CD4-positive, CD25-positive, alpha-beta regulatory T cell (primary cell): ENCODE measurements at places on chromosomes 6 and 20.

DNA sequence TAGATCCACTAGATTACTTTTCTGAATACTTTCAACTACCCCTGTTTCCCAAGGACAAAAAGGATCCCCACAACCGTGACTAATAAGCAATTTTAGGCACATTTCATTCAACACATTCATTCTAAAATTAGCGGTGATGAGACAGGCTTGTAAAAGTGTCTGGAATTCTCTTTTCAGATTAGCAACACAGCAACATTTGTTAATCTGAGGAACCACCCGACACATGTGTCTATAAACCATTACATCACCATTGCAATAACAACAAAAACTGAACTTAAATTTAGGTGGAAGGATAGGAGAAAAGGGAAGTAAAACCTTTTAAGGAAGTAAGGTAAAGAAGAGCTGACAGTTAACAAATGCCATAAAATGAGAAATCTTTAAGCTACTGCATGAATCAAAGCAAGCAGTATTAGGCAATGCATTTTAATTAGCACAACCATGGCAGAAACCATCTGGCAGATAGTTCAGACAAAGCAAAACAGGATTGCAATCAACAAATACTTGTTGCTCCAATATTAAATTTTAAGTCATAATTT lies 49.1 kb downstream of the MAP3K7 start:
- DNase-seq: no peak

DNA sequence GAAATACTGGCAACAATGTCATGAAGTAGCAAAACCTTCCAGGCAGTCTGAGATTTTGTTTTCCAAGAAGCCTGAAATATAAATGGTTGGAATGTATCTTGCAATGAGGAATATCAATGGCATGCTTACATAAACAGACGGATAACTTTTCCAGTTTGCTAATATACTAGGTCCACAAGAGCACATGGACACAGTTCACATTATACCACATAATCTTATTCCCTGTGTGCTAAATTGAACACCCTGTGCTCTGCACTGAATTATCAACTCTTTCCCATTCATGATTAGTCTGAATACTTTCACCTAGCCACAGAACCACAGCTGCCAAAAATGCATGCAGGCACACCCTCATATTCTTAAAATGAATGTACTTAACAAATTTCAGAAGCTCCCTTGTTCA lies 274.3 kb downstream of the COL12A1 start:
- no peak for DNase-seq

DNA sequence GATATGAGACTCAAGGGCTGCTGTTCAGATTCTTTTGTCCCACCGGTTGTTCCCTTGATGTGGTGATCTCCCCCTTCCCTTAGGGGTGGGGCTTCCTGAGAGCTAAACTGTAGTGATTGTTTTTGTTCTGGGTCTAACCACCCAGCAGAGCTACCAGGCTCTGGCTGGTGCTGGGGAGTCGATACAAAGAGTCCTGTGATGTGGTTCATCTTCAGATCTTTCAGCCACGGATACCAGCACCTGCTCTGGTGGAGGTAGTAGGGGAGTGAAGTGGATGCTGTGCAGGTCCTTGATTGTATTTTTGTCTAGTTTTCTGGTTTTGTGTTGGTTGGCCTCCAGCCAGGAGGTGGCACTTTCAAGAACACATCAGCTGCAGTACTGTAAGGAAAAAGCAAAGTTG lies 801.6 kb downstream of the EPHA7 start:
- DNase-seq: no peak

DNA sequence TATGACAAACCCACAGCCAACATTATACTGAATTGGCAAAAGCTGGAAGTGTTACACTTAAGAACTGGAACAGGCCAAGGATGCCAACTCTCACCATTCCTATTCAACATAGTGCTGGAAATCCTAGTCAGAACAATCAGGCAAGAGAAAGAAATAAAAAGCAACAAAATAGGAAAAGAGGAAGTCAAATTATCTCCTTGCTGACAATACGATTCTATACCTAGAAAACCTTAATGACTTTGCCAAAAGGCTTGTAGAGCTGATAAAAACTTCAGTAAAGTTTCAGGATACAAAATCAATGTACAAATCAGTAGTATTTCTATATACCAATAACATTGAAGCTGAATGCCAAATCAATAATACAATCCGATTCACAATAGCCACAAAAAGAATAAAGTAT lies 32.4 kb downstream of the OR5V1 start:
- DNase-seq: no peak

DNA sequence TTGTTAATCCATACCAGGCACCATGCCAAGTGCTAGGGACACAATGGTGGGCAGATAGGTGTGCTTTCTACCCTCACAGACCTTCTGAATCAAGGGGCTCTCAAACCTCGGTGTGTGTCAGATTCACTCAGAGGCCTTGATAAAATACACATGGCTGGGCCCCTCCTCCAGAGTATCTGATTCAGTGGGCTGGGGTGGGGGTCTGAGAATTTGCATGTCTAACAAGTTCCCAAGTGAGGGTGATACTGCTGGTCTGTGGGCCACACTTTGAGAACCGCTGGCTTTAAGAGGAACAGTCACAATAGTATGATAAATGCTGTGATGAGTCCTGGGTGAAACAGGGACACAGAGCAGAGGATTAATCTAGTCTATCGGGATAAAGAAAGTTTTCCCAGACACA lies 35.8 kb upstream of the SIRT5 start:
- DNase-seq: no peak

GRCh38 chr20:23145281-23145700 lies 59.2 kb upstream of the CD93 start:
- DNase-seq: no peak

DNA sequence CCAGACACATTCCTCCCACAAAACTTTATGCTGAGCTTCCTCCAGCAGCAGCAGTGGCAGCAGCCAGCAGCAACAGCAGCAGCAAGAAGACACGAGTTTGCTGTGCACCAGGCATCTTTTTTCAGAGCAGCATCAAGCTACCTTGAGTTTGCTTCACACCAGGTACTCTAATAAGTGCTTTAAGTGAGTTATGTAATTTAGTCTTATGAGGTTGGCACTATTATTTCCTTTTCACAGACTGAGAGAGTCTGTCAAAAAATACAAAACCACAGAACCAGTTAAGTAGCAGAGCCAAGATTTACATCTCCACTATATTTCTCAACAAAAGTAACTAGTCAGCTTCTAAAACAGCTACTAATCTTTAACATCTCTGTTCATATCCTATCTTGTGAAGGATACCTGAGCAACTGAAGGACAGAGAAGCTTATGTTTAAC lies 23.7 kb downstream of the RANBP9 start:
- peak; percentile 75 for DNase-seq

DNA sequence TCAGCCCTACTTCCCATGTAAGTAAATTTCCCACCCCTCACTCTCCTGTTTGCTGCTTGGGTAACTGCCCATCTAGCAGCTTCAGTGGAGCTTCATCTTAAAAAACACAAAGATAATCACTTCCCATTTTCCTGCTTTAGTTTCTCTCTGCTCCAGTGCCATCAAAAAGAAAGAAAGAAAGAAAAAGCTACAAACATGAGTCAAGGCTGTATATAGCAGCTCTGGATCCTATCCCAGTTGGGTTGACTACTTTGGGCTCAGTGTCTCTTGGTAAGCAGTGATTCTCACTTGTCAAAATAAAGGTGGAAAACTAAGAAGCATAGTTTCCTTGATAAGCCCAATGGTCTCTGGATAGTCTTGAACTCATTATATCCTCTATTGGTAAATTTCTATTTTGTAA lies 48.7 kb upstream of the SRPK1 start:
- DNase-seq: no peak

DNA sequence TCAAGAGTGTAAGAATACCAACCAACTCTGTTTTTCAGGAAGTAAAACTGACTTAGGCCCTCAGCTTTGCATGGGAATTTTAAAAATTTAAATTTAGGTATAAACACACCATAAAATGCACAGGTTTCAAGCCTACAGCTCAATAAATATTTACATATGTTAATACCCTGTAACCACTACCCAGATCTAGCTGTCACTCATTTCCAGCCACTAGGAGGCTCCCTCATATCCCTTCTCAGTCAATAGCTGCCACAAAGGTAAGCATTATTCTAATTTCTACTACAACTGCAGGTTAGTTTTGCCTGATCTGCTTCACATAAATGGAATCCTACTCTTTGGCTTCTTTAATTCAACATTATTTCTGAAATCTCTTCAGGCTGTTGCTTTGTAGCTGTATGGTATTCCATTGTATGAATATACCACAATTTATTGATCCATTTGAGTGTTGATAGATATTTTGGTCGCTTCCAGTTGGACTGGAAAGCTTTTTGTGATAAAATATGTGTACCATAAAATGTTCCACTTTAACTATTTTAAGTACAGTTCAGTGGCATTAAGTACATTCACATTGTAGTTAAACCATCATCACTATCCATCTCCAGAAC lies 32.5 kb upstream of the MEI4 start:
- no peak for DNase-seq

DNA sequence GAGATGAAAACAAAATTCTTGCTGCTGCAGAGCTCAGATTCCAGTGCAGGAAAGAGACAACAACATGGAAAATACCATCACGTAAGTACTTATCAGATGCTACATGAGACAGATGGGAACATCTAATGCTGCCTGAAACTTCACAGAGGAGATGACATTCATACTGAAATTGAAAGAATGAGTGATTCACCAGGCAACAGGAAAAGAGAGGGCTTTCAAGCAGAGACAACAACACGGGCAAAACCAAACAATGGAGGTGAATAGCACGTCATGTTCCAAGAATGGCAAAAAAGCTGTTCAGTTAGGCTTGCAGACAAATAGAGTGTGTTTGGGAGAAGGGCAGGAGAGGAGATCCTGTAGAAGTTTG lies 39.3 kb downstream of the GTF2H5 start:
- DNase-seq: no peak

GRCh38 chr6:84758486-84758885 lies 5.9 kb downstream of the TBX18 start:
- no peak for DNase-seq
